SJSA1 (cell line): ENCODE measurements at places on chromosomes 1 and 21. TPM values are rescaled to one million over a fixed set of nuclear protein-coding genes. Genes with fewer than 3 reads are reported as not detected.
A peak's percentile ranks its signal among the peaks of the same experiment; 100 is the strongest.

DNA sequence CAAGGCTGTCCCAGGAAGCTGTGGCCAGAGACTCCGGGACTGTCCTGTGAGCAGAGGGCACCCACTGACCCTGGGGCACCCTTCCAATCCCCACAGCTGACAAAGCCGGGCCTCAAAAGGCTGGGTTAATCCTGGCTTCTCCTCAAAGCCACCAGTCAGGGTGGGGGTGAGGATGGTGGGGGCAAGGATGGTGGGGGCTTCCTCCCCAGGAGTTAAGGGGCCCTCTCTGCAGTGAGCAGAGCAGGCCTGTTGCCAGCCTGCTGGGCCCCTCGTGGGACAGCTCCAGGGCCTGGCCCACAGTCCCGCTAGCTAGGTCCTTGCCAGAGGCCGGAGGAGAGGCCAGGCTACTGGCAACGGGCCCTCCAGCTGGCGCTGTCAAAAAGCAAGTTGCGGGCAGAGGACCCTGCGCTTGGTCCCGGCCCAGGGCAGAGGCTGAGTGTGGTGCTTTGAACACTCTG, 37.9 kb upstream of the CCDC27 start:
- DNase-seq: no peak

- DNase-seq: no peak
Measured at GRCh38 chr21:15190837-15191236, 126.0 kb upstream of the NRIP1 start.

DNA sequence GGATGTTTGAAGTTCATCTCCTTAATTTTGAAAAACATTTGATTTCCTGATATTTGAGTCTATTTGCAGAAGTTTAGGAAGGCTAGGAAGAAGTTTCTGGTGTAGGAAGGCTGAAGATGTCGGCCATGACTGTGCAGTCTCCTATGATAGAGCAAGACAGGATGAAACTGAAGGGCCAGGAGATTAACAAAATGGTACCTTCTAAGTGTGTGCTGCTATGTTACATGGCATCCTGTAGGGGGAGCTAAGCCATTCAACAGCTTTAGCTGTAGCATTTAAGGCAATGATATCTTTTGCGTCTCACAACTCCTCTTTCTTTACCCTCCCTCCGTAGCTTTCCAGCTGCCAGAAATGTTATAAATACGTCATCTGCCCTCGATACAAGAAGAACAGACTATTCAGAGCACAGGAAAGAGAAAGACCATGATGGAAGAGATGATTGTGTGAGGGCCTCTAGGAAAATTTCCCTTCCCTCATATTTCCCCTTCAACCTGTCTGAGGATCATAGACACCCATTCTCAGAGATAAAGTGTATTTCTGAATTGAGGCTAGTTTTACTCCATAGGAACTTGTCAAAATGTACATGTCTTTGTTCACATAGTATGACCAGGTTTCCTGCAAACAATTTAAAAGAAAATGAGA, 61.1 kb downstream of the XCL1 start:
- DNase-seq: no peak

GRCh38 chr1:12583484-12583883, 34.5 kb downstream of the DHRS3 start:
- DNase-seq: no peak

GRCh38 chr1:60989749-60990713, 92.3 kb upstream of the NFIA start:
- no peak for DNase-seq

The GJA8 gene
- total RNA-seq: not detected in 2 replicates

The AMIGO1 gene
- total RNA-seq: 0.41 and 0.55 TPM in 2 replicates

GRCh38 chr21:33024201-33025103, 1.3 kb upstream of the OLIG2 start:
- no peak for DNase-seq

The HMGCL gene
- 24.0 and 35.9 TPM in 2 replicates for total RNA-seq

- DNase-seq: no peak
Measured at GRCh38 chr1:177206831-177207355, 36.1 kb downstream of the BRINP2 start.

GRCh38 chr1:16422041-16422440, 15.2 kb downstream of the SPATA21 start:
- no peak for DNase-seq

The PCP4L1 gene
- not detected in 2 replicates for total RNA-seq

DNA sequence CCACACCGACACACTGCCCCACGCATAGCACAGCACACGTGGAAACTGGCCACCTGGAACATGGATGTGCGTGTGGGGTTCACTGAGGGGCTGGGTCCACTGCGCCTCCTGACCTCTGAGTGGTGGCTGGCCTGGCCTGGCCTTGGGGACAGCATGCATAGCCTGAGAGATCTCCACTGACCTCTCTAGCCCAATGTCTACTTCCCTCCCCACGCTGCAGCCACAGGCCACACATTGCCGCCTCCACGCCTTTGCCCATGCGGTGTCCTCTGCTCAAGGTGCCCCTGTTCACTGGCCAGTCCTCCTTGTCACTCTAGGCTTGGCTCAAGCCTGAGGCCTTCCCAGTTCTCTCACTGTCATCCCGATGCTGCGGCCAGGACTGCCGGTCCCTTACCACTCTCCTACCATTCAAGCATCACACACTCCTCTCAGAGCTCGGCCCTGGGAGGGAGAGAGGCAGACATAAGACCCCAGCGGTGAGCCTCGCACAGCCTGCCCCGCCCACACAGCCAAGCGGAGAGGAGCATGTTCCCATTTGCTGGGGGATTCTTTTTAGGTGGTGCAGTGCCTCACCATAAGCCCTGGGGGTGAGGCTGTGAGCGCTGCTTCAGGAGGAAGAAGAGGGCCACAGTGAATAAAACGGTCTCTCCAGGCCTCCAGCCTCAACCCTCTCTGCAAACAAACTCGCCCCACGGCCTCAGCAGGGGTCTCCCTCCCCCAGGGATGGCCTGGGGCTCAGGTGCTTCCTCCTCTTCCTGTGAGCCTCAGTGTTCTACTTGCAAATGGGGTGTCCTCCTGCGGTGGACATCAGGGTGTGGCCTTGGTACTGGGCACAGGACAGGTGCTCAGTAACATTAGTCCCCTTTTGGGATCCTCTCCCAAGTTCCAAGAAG, 80.8 kb downstream of the DMRTB1 start:
- no peak for DNase-seq

The EMC1 gene
- 75.2 and 80.5 TPM in 2 replicates for total RNA-seq

DNA sequence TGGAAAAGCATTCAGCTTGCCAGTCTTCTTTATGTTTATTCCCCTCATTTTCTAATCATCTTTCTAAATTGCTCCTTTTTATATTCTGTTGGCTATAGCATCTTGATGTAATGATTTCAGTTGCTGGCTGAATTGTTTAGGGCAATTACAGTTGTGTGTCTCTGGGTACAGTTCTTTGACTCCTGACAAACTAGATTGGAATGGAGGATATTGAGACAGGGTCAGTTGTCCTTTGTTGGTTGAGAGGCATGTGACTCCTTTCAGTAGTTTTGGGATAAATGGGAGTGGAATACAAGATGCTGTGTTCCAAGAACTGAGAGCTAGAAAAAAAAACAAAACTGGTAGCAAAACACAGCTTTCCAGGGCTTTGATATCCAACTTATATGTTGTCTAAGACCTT, 1.5 kb downstream of the CENPF start:
- DNase-seq: no peak

DNA sequence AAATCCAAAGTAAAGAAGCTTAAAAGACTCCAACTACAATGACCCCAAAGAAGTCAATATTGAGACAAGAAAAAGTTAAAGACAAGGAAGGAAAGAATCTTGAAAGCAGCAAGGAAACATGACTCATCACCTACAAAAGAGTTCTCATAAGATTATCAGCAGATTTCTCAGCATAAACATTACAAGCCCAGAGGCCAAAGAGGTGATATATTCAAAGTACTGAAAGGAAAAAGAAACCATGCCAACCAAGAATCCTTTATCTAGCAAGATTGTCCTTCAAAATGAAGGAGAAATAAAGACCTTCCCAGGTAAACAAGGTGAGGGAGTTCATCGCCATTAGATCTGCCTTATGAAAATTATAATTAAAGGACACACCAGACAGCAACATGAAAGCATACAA, 49.8 kb downstream of the CSMD2 start:
- DNase-seq: no peak

DNA sequence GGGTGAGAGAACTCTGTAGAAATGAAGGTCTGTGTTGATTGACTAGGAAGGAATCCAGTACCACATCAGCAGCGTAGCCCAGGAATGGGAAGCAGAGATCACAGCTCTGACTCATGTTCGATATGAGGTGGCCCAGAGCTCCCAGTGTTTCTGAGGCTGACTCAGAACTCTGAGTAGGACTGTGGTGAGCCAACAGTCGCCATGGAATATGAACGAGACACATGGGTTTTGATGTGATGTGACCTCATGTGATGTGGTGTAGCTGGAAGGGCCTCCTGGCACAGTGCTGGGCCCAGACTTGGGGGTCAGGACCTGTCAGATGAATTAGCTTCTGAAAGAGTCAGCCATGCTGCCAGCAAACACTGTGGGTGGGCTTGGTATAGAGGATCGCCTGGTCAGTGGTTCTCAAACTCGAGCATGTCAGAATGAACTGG, 237.0 kb downstream of the MRPL39 start:
- DNase-seq: peak; percentile 95

GRCh38 chr1:110047463-110047862, 13.0 kb downstream of the STRIP1 start:
- DNase-seq: no peak
